Mesothelial cell of epicardium (in vitro differentiated cells): ENCODE measurements at places on chromosomes 6 and 20.

GRCh38 chr6:165227644-165228329, 81.6 kb downstream of the C6orf118 start:
- DNase-seq = no peak
- H3K4me1 ChIP-seq = peaks cover 7% of the 10 kb centered on the region
- H3K4me3 ChIP-seq = no peak overlapping the region
- no peaks in the 10 kb centered on the region for H3K36me3 ChIP-seq
- peaks cover 6% of the 10 kb centered on the region for H3K27me3 ChIP-seq

- no peak overlapping the region for H3K4me3 ChIP-seq
- peaks cover 2% of the 10 kb centered on the region for H3K36me3 ChIP-seq
- no peaks in the 10 kb centered on the region for H3K27me3 ChIP-seq
- no peak overlapping the region for H3K27ac ChIP-seq
Measured at GRCh38 chr6:135002974-135003703, 51.5 kb downstream of the HBS1L start.

DNA sequence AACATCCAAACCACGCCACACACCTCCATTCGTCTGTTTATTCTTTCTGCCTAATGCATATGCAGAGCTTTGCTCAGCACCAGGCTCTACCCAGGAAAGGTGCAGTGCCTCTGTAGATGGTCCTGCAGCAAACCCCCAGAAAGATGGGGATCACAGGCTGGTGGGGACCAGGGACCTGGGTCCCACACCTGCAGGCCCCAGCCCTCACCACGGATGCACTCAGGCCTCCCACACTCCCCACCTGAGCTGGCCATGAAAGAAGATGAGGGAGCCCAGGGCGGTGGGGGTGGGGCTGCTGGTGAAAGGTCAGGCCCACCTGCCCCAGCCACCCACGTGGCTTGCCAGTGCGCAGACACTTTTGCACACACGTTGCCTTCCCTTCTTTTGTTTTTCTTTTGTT, 217.7 kb downstream of the TAF4 start:
- peaks cover 3% of the 10 kb centered on the region for H3K27me3 ChIP-seq
- H3K27ac ChIP-seq = no peak overlapping the region
- no peaks in the 10 kb centered on the region for H3K36me3 ChIP-seq
- no peak for DNase-seq
- H3K4me1 ChIP-seq = no peaks in the 10 kb centered on the region

DNA sequence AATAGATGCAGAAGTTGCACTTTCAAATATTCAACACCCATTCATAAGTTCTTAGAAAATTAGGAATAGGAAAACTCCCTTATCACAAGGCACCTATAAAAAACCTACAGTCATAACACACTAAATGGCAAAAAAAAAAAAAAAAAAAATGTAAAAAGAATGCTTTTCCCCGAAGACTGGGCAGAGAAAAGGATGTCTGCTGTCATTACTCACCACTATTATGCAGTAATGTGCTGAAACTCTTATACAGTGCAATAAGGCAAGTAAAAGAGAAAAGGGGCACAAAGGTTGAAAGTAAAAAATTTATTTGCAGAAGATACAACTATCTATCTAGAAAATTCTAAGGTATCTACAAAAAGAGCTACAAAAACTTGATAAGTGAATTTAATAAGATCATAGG, 607.8 kb upstream of the ARID1B start:
- H3K36me3 ChIP-seq = no peaks in the 10 kb centered on the region
- no peak for DNase-seq
- H3K4me3 ChIP-seq = no peak overlapping the region
- H3K27me3 ChIP-seq = peaks cover 14% of the 10 kb centered on the region

GRCh38 chr6:151352410-151353396, 38.7 kb downstream of the ZBTB2 start:
- H3K27me3 ChIP-seq = no peaks in the 10 kb centered on the region
- peaks cover 13% of the 10 kb centered on the region for H3K36me3 ChIP-seq
- H3K4me1 ChIP-seq = peaks cover 4% of the 10 kb centered on the region

- peaks cover 7% of the 10 kb centered on the region for H3K36me3 ChIP-seq
- H3K27ac ChIP-seq = no peak overlapping the region
- DNase-seq = no peak
- H3K4me1 ChIP-seq = peaks cover 5% of the 10 kb centered on the region
- H3K27me3 ChIP-seq = no peaks in the 10 kb centered on the region
- no peak overlapping the region for H3K4me3 ChIP-seq
Measured at GRCh38 chr6:135419162-135419561, 78.4 kb downstream of the AHI1 start.

- no peak overlapping the region for H3K4me3 ChIP-seq
- no peaks in the 10 kb centered on the region for H3K4me1 ChIP-seq
- no peaks in the 10 kb centered on the region for H3K27me3 ChIP-seq
- no peak overlapping the region for H3K27ac ChIP-seq
- no peak for DNase-seq
Measured at GRCh38 chr20:55211481-55211880, 736.1 kb downstream of the DOK5 start.

DNA sequence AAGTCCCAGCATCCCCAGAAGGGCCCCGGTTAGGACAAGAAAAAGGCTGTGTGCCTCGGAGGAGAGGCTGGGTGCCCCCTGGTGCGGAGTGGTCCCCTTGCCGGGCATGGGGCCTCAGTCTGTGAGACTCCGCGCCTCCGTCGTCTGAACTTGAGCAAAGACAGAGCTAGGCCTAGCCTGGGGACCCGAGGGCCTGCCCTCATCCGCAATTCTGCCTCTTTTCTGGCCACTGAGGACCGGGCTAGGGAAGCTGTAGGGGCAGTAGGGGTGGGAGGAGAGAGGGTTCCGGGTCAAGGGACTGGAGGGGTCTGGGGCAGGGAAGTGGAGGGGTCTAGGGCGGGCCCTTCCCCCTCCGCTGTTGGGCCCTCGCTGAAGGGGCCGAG, 550 bp upstream of the HSPA12B start:
- no peaks in the 10 kb centered on the region for H3K36me3 ChIP-seq
- H3K4me3 ChIP-seq = no peak overlapping the region
- peaks cover 32% of the 10 kb centered on the region for H3K4me1 ChIP-seq
- DNase-seq = no peak

DNA sequence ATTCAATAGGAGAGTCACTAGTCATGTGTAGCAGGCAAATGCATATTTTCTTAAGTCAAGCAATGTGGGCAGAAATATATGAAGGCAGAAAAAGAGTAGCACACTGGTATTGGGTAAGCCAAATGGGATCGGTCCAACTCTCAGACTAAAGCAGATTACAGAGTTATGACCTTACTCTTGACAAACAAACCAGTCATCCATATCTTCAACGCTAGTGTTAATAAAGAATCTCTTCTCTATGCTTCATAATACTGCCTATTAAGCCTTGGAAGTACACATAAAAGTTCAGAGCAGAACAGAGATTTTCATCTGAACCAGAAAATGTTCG, 320.2 kb upstream of the JARID2 start:
- H3K4me1 ChIP-seq = peaks cover 33% of the 10 kb centered on the region
- no peak for DNase-seq
- H3K4me3 ChIP-seq = no peak overlapping the region
- no peak overlapping the region for H3K27ac ChIP-seq

DNA sequence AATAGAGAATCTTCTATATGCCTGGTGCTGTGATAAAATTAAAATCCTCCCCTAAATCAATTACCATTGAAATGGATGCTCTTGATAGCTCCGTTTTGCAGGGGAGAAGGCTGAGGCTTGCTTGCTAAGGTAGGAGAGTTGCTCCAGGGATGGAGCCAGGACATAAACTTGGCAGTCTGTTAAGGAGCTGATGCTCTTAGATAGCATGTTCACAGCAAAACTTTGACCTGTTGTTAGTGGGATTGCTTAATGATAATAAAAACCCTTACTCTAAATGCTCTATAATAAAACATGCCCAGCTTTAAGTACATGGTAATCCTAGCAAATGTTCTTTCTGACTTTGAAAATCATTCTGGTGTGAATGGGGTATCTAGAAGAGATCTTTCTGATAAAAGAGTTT, 228.4 kb upstream of the JAG1 start:
- H3K36me3 ChIP-seq = no peaks in the 10 kb centered on the region
- H3K27ac ChIP-seq = peak overlapping the region; percentile 61
- H3K4me3 ChIP-seq = no peak overlapping the region
- peaks cover 19% of the 10 kb centered on the region for H3K4me1 ChIP-seq

DNA sequence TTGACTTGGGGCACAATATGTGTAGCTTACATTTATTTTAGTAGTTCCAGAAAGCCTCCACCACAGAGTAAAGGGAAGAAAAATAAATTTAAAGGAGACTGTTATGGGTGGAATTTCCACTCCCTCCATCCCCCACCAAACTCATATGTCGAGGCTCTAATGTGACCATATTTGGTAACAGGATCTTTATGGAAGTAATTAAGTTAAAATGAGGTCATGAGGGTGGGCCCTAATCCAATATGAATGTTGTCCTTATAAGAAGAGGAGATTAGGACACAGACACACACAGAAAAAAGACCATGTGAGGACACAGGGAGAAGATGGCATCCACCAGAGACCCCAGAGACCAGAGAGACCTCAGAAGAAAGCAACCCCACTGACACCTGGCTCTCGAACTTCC, 189.7 kb downstream of the EDN1 start:
- H3K27ac ChIP-seq = no peak overlapping the region
- no peaks in the 10 kb centered on the region for H3K36me3 ChIP-seq
- no peak overlapping the region for H3K4me3 ChIP-seq
- no peaks in the 10 kb centered on the region for H3K4me1 ChIP-seq
- H3K27me3 ChIP-seq = no peaks in the 10 kb centered on the region

GRCh38 chr6:134911547-134911946, 38.4 kb downstream of the ALDH8A1 start:
- no peak overlapping the region for H3K4me3 ChIP-seq
- H3K36me3 ChIP-seq = no peaks in the 10 kb centered on the region
- H3K27me3 ChIP-seq = no peaks in the 10 kb centered on the region

DNA sequence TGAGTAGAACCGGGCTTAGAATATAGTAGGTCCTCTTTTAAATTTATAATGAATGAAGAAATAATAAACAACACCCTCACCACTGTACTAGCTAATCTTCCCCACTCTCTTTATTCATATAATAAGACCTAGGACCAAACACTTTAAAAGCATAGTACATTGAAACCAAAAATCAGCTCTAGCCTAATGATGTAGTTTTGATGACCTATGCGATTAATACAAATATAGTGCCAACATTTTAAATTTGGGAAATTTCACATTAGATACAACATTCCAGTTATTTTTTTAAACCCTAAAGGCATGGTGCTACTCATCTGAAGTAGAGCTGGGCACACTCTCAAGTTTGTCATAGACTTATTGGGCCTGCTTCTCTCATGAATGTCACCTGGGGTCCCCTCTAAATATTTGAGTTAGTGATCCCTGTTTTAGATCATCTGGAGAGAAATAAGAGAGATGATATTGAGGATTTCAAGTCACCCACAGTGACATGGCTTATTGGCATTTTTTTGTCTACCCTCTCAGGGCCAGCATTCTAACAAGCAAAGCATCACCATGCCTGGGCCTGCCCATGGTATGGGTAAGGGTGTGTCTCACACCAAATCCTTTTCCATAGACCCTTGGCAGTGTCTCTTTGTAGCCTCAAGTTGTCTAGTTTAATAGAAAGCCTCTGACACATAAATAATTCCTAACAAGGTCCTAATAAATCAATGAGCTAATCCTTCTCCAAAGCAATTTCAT, 319.8 kb downstream of the HIVEP2 start:
- no peak overlapping the region for H3K4me3 ChIP-seq
- no peak for DNase-seq
- no peaks in the 10 kb centered on the region for H3K36me3 ChIP-seq
- H3K27ac ChIP-seq = no peak overlapping the region

DNA sequence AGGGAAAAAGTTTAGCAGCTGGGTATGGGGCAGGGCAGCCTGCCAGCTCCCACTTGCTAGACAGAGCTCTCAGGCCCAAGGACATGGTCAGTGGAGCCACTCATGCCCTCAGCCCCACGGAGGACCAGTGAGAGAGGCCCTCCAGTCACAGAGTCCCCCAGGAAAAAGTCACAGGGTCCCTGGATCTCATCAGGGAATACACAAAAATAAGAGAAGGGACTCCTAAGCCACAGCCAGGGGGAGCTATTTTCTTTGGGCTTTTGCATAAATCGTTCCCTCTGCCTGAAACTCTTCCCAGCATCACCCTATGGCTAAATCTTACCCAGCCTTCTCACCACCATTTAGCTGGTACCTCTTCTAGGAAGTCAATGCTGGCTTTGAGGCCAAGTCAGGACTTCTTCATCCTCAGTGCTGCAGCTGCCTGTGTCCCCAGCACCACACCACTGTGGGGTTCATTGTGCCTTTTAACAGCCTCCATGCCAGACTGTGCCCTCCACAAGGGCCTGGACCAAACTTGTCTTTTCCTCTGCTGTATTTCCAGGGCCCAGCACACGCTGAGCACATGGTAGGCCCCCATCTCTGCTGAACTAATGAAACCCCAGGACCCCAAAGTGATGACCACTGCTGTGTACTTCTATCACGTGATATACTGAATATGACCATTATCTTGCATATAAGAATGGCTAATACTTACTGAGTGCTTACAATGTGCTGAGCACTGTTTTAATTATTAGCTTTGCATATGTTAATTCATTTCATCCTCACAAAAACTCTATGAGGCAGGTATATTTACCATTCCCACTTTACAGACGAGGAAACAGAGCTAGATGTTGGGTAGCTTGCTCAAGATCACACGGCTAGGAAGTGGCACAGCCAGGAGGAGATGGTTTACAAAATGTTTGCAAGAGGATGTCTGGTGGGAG, 2.0 kb downstream of the ZNF335 start:
- H3K36me3 ChIP-seq = peaks cover 7% of the 10 kb centered on the region
- DNase-seq = no peak
- H3K27ac ChIP-seq = peak overlapping the region; percentile 74
- H3K27me3 ChIP-seq = no peaks in the 10 kb centered on the region
- H3K4me3 ChIP-seq = peak overlapping the region; percentile 75

- no peak overlapping the region for H3K27ac ChIP-seq
- H3K4me1 ChIP-seq = peaks cover 1% of the 10 kb centered on the region
Measured at GRCh38 chr6:35312076-35312800, 14.6 kb downstream of the DEF6 start.

GRCh38 chr6:20790032-20790791, 256.0 kb downstream of the CDKAL1 start:
- no peak for DNase-seq
- H3K4me3 ChIP-seq = no peak overlapping the region
- H3K4me1 ChIP-seq = peaks cover 53% of the 10 kb centered on the region

GRCh38 chr6:17022604-17023003, 79.2 kb upstream of the STMND1 start:
- peaks cover 12% of the 10 kb centered on the region for H3K27me3 ChIP-seq
- no peak overlapping the region for H3K4me3 ChIP-seq
- no peak overlapping the region for H3K27ac ChIP-seq
- peaks cover 3% of the 10 kb centered on the region for H3K36me3 ChIP-seq
- H3K4me1 ChIP-seq = no peaks in the 10 kb centered on the region
- no peak for DNase-seq

GRCh38 chr20:57762531-57763234, 52.9 kb upstream of the PMEPA1 start:
- H3K4me3 ChIP-seq = no peak overlapping the region
- peaks cover 6% of the 10 kb centered on the region for H3K4me1 ChIP-seq
- no peak for DNase-seq
- H3K27ac ChIP-seq = no peak overlapping the region
- H3K36me3 ChIP-seq = peaks cover 5% of the 10 kb centered on the region

GRCh38 chr6:53614676-53615075, 50.9 kb downstream of the KLHL31 start:
- no peaks in the 10 kb centered on the region for H3K4me1 ChIP-seq
- H3K4me3 ChIP-seq = no peak overlapping the region
- no peak for DNase-seq
- H3K27ac ChIP-seq = no peak overlapping the region

- H3K4me3 ChIP-seq = no peak overlapping the region
- no peak for DNase-seq
- H3K4me1 ChIP-seq = peaks cover 21% of the 10 kb centered on the region
- peak overlapping the region; percentile 40 for H3K27ac ChIP-seq
Measured at GRCh38 chr6:91633374-91634111, 1046.7 kb upstream of the MAP3K7 start.
